ENCODE measurements at places on chromosomes 1 and 21.

DNA sequence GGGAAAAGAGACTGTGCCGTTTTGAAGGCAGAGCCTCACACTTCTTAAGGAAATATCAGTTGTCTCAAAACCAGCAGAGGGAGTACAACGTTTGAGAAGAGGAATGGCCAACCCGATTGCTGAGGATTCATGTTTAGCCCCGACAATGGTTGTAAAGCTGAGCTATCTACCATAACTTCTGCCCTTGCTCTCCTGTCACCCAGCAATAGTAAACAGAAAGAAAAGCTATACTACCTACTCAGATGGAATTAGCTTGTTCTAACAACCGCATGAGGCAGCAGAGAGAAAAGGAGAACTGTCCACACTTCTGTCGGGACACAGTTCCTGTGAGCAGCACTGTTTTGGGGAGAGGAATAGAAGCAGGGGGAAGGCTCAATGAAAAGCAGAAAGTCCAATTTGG is 91.2 kb downstream of the SLC45A1 start:
- DNase-seq, result no peak

GRCh38 chr21:42652527-42653230 is 742 bp upstream of the PDE9A start:
- DNase-seq, result no peak

DNA sequence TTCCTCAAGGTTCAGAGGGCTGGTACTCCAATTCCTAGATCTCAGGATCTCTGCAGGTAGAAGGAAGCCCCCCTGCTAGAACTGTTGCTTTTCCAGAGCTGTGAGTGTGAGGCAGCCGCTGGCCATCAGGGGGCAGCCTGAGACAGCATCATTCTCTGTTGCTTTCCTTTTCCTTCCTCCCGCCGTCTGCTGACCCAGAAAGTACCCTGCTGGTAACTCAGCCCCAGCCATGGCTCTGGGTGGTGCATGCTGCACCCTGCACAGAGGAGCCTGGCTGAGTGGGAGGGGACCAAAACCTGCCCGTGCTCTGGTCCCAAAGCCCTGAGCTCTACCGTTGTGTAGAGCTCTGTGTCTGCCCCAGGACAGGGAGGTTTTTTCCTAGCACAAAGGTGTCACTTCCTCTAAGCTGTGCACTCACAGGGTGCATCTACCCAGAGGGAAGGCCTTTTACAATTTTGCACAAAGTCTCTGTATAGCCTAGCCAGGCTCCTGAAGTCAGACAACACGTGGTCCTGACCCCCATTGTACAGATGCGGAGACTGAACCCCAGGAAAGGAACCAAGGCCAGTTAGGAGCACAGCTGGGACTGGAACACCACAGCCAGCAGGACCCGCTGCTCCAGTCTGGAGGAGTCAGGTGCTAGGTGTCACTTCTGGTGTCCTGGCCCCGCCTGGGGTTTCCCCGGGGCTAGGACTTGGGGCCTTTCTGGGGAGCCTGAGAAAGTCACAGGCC is 5.6 kb upstream of the FAM131C start:
- peak; percentile 89 for DNase-seq

DNA sequence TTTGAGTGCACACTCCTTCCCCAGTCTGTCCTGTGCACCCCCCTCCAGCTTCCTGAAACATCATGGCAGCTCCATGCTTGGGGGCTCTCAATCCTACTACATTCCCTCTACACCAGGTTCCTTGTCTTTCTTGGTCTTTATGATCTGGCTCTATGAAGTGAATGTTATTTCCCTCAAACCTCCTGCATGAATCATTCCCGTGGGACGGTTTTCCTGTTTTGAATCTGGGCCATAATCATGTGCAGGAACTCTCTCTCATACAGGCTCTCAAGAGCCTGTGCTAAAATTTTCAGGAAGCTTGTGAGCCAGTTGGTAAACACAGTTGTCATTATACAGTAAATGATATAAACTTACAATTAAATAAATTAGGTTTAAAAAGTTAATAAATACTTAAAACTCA is 89.8 kb upstream of the KCNE2 start:
- DNase-seq, result no peak

- peak; percentile 81 for DNase-seq
Measured at GRCh38 chr1:10867138-10867721, 70.8 kb upstream of the CASZ1 start.

DNA sequence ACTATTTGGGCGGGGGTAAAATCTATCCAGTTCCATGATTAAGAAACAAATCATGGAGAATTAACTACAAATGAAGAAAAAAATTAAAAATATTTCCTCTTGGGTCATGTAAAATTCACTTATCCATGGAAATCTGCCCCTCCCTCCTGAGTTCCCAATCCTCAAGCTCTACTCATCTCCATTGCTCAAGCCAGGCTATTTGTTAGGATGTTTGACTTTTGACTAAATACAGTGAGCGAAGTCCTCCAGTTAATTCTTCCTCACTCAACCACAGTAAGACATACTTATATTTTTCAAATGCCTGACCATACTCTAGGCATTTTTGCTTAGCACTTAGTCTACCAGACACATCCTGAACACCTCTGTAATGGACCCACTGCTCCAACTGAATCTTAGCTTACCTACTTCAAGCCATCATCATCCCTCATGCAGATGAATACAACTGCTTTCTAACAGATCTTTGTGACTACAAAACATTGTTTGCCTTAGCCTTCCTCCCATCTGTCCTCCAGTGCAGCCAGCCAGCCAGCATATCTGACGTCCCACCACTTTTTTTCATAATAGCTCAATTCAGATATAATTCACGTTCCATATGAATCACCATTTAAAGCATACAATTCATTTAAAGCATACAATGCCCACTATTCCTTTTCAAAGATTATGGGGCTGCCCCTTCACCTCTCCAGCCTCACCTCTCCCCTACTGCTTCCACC is 154.2 kb downstream of the RERE start:
- no peak for DNase-seq

DNA sequence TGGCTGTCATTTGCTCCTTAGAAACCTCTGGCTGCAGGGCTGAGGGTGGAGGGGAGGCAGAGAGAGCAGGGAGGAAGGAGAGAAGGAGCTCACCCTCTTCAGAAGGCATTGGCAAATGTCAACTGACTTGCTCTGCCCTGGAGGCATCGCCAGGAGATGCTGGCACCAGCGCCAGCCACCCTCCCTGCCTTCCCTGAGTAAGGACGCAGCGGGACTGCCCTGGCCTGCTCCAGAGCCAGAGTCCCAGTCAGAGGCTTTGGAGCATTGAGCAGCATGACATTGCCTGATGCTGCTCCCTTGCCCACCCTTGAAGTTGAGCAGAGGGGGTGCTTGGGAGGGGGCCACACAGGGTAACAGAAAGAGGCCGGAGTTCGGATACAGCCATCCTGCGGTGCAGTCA is 62.3 kb downstream of the DISP3 start:
- DNase-seq, result no peak

DNA sequence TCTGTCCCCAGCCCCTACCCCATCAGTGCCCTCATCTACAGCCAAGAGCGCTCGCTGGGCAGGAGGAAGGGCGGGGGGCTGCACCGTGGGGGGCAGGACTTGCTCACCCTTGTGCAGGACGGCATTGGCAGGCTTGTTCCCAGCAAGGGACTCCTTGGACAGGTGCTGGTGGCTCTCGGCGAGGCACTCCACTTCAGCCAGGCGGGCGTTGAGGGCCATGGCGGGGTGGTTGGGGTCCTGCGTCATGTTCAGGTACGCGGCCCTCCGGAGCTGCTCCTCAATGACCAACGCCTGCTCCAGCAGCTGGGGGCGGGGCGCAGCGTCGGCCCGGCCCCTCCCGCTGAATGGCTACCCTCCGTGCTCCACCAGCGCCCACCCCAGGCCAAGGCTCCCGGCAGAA is 64.0 kb downstream of the KCNAB2 start:
- DNase-seq, result no peak

- DNase-seq, result no peak
Measured at GRCh38 chr1:30977105-30977504, 68.5 kb upstream of the SDC3 start.

- DNase-seq, result no peak
Measured at GRCh38 chr1:57727121-57727520, 303.3 kb upstream of the DAB1 start.

DNA sequence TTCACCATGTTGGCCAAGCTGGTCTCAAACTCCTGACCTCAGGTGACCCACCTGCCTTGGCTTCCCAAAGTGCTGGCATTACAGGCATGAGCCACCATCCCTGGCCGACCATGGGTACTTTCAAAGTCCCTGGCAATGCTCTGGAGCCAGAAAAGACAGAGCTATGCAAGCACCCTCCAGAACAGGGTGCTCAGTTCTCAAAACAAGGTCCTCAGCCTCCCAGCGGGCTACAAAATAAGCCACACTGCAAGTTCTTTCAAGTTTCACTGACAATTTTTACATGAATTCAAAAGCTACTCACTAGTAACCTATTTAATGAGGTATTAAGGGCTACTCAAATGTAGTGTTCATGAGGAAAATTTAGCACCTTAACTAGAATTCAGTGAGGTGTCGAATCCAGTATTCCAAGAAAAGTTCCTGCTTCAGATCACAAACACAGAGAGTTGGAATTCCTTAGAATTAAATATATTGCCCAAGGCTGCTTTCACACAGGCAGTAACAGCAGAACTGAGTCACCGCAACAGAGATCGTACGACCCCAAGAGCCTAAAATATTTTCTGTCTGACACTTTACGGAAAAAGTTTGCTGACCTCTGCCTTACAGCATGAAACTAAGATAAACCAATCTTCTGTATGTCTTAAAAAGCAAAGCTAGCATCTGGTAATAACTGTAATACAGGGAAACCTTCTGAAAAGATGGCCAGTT is 60.7 kb downstream of the HSF2BP start:
- DNase-seq, result no peak

DNA sequence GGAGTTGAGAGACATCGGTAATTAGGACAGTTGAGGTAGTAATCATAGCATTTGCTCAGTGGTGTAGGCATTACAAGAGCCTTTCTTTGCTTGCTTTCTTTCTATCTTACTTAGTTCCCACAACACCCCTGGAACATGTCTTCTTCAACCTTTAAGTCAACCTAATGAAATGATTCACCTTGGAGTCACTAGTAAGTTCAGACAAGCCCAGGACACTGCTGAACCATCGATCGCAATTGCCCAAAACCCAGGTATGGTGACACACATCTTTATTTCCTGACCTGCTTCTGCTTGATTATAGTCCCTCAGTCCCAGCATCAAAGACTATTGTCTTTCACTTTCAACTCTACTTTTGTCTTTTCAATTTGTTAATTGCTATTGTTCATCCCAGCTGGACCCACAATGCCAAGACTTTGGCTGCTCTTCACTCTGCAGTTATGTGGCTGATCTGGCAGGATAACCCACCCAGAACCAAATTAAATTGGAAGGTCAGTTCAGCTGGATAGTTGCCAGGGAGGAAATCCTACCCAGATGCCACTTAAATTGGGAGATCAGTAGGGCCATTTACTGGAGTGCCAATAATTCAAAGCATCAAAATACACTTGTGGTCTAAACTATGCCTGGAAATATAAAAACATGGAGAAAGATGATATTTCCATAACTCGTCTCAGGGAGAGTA is 272.9 kb downstream of the RWDD3 start:
- DNase-seq, result no peak

DNA sequence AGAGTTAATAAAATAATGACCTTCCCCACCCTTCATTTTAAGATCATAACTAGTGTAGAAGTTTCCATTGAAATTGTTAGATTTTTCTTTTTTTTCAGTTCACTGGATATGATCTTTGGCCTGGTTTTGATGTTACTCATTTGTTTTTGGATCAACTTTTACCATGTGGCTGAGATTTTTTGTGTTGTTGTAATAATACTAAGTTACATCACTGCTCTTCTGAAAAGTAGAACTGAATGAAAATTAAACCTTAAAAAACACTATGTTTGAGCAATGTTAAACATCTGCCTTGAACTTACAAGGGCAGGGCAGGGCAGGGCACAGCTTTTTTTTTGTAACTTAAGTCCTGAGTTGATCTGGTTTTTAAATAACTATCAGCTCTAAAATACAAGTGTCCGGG is 204.8 kb upstream of the ADAMTS5 start:
- DNase-seq, result no peak

DNA sequence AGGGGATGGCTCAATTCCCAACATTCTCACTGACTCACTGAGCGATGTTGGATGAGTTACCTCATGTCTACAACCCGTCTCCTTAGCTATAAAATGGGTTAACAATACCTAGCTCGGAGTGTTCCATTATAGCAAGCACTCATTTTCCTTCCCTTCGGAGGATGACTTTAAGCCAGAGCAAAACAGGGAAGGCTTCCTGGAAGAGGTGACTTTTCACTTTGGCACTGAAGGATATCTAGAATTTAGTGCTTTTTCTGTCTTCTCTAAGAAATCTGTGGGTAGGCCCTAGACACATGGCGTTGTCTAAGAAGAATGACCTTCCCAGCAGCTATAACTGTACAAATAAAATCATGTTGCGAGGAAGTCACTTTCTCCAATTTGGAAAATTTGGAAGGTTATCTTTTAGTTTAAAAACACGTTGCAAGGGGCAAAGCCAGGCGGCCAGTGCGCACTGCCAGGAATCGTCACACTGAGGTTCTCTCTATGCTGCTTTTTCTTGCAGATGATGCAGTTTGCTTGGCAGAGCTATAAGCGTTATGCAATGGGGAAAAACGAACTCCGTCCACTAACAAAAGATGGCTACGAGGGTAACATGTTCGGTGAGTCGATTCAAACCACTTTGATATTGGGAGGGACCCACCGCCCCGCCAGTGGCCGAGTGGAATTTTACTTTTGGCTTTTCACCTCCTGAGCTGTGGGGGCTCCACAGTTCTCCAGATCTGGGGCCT is 69.5 kb downstream of the MAN1C1 start:
- DNase-seq, result no peak

- DNase-seq, result no peak
Measured at GRCh38 chr1:164183854-164184635, 374.9 kb upstream of the PBX1 start.
